NCI-H345 (cell line): ENCODE measurements at places on chromosomes 4 and X.

DNA sequence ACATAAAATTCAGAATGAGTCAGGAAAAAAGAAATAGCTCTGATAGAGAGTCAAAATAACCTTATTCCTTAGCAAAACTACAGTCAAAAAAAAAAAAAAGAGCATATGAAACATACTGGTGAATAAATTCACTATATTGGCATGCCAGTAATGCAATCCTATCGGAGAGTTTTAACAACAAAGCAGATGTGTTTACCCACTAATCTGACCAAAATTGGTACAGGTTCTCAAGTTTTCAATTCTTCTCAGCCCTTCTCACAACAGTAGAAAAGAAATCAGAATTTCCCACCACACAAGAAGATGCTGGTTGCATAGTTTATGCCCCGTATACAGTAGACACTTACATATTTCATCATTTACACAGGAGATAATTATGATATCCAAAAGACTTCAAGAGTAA lies 59.4 kb downstream of the LCORL start:
- no peak for DNase-seq

- no peak for DNase-seq
These were observed 43.2 kb downstream of the PALLD start for GRCh38 chr4:168540086-168540485.

- DNase-seq: no peak
These were observed 59.8 kb downstream of the CPLX1 start for GRCh38 chr4:766152-766515.

DNA sequence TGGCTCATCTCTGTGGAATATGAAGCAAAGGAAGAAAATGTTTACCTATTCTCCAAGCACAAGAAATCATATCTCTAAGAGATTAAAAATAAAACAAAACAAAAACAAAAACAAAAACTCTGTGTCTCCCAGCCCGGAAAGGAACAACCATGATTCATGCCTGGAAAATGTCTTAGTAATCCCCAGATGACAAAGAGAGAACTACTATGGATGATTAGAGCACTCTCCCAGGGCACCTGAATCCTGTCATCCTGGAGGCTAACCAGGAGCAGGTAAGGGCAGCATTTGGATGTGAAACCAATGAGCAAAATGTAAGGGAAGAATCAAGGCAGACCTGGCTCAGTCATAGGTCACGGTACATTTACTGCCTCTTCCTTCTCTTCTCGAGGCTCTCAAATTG lies 1.7 kb upstream of the AKAP4 start:
- no peak for DNase-seq

- no peak for DNase-seq
These were observed 26.2 kb upstream of the BOD1L1 start for GRCh38 chr4:13653766-13654161.

- DNase-seq: no peak
These were observed 22.5 kb downstream of the SLC9B2 start for GRCh38 chr4:103054030-103054429.

GRCh38 chr4:103786014-103786413 lies 66.2 kb upstream of the TACR3 start:
- peak; percentile 47 for DNase-seq

DNA sequence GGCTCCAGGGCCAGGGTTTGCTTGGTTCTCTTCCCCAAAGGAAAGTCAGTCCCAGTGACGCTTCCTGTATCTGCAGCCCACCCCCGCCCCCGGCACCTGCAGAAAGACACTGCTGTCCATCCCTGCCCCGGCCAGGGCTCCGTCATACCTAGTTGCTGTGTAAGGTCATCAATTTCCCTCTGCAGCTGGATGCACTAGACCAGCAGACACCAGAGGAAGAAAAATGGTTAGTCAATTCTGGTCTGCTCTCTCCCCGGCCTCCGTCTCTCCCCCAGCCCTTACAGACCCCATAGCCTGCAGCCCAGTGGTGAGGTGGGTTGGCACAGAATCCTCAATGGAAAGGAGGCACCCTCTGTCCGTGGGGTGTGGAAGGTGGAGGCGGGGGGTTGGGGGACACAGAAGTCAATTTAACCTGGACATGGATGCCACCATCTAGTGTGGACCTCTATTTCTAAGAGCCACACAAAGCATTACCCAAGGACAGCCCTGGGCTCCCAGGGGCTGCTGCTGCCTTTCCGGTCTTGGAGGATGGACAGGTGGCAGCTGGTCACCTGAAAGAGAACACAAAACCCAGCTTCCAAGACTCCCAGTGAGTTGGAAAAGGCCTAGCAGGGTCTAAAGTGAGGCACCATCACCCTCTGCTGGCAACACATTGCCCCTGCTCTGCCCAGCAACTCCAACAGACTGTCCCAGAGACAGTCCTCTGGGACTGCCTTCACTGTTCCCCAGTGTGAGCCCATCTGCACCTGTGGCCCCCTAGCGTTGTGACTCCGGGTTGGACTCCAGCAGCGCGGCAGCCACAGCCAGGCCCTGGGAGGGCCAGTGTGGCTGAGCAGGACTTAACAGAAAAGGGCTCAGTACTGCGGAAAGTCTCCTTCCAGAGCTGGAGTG lies 40.2 kb upstream of the NHSL2 start:
- DNase-seq: no peak

DNA sequence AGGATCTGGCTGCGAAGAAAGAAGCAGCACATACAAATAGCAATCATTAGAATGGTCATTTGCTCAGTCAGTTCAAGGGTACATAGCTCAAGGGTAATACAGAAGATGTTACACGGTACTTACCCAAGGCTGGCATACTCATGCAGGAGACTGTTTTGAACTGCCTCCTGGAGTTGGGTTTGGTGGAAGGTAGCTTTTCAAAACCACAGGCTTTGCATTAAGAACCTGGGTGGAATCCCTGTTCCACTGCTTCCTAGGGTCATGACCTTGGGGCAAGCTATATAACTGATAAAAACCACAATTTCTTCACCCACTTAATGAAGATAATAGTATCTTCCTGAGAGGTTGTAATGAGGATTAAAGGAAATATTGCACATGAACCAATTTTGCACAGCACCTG lies 36.5 kb downstream of the TBC1D9 start:
- DNase-seq: no peak

- DNase-seq: no peak
These were observed 3.1 kb downstream of the SYAP1 start for GRCh38 chrX:16722481-16722880.

DNA sequence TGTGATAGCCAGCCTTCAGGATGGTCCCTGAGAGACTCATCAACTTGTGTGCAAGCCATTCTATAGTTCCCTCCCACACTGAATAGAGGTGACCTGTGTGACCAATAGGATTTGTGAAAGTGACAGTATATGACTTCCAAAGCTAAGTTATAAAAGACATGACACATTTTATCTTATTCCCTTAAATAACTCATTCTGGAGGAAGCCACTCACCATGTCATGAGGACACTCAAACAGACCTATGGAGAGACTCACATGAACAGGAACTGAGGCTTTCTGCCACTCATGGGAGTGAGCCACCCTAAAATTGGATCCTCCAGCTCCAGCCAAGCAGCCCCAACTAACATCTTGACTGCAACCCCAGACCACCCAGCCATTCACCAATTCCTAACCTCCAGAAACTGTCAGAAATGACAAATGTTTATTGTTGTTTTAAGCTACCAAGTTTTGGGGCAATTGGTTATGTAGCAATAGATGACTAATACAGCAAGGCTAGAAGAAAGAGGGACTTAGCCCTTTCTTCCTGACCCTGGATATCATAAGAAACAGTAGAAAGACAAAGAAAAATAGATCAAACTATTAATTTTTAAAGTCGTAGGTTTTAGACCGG lies 9.0 kb upstream of the CHIC2 start:
- DNase-seq: no peak

GRCh38 chrX:86014421-86014820 lies 32.9 kb downstream of the CHM start:
- DNase-seq: no peak
